ENCODE measurements at places on chromosomes 7 and 10.

GRCh38 chr10:63099734-63100133 lies 33.4 kb upstream of the NRBF2 start:
- no peak for DNase-seq

- DNase-seq: no peak
Measured at GRCh38 chr10:27792216-27792615, 46.6 kb upstream of the MKX start.

- DNase-seq: peak; percentile 65
Measured at GRCh38 chr7:54932818-54933543, 85.8 kb upstream of the EGFR start.

GRCh38 chr10:78210548-78210947 lies 176.9 kb downstream of the RPS24 start:
- DNase-seq: no peak

DNA sequence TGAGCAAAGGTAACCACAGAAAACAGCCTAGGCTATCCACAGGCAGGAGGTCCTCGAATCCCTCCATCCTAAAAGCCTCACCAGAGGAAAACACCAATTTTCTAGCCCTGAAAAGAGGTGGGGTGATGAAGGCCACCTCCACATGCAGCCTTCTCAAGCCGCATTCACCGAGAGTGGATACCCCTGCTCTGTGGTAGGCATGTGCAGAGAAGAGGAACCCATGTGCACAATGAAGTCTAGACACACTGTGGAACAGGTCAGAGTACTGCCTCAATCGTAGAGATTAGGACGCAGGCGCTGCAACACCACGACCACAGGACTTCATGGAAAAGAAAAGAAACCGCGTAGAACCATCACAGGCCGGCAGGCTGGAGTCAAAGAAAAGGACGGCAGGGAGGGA lies 38.8 kb downstream of the GRB10 start:
- no peak for DNase-seq

All from NCI-H2081 (cell line).